NCI-H526 treated with DMSO at 0.1 percent for 48 hours (cell line): ENCODE measurements at places on chromosomes 6 and 20.

DNA sequence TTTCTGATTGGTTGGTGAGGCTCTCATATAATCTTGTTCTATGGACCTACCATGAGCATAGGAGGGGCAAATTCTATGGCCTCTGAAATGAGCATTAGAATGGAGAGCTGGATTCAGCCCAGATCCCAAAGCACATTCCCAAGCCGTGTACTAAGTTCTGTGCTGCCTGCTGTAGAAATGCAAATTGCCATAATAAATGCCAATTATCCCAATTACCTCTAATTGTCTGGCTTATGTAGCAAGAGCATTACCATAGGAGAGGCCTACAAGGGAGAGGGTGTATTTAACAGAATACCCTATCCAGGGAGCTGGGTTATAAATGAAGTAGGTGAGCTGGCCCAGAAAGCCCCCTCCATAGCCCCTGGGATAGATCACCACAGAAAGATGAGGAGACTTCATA lies 126.8 kb downstream of the LRFN2 start:
- DNase-seq, result no peak

DNA sequence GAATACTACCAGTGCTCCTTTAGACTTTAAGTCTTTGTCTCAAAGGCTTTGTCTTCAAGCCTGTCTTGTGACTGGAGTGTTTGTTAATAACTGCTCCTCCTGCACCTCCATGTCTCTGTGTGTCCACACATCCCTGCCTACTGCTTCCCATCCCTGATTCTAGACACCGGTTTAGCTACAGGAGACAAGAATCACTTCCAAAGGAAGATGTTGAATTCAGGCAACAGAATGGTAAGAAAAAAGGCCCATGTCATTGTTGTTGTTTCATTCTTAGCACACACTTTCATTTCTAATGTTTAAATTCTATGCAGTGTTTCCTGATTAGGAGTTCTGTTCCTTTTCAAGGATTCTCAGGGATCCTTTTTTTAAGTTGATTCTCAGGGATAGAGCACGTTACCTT lies 293.6 kb upstream of the STXBP5 start:
- no peak for DNase-seq

DNA sequence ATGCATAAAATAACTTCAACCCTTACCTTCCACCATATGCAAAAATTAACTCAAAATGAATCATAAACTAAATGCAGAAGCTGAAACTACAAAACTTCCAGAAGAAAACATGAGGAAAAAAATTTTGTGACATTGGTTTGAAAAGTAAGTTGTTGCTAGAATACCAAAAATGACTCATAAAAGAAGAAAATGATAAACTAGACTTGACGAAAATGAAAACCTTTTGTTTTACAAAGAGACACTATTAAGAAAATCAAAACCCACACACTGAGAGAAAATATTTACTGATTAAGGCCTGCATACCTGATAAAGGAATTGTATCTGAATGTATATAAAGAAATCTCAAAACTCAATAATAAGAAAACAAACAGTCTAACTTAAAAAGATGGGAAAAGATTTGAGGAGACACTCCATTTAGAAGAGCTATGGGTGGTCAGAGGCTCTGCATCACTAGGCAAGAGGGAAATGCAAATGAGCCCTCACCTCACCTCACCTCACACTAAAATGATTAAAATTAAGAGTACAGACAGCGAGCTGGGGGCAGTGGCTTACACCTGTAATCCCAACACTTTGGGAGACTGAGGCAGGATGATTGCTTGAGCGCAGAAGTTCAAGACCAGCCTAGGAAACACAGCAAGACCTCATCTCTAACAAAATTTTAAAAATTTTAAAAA lies 97.6 kb upstream of the CST7 start:
- no peak for DNase-seq

GRCh38 chr6:27370391-27370790 lies 18.2 kb upstream of the ZNF391 start:
- DNase-seq, result no peak

DNA sequence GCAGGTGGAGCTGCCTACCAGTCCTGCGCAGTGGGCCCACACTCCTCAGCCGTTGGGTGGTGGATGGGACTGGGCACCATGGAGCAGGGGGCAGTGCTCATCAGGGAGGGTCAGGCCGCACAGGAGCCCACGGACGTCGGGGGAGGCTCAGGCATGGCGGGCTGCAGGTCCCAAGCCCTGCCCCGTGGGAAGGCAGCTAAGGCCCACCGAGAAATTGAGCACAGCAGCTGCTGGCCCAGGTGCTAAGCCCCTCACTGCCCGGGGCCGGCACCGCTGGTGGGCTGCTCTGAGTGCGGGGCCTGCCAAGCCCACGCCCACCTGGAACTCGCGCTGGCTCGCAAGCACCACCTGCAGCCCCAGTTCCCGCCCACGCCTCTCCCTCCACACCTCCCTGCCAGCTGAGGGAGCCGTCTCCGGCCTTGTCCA lies 30.2 kb upstream of the ID4 start:
- DNase-seq, result no peak

DNA sequence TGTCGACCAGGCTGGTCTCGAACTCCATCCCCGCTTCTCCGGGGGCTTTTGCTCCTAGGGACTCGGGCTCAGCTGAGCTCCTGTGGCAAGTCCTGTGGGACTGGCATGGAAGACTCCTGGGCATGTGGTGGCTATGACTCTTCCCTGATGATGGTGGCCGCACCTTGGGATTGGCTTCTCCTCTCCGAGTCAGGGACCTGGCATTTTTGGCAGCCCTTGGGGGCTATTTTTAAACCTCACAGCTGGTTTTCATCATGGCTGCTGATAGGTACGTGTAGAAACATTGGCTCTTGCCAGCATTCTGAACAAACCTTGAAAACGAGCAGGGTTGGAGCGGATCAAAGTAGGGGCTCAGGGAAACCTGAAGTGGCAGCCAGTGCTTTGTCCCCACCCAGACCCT lies 54.1 kb downstream of the RBM38 start:
- DNase-seq, result no peak
